ENCODE measurements at places on chromosomes 16 and 17. TPM values are rescaled to one million over a fixed set of nuclear protein-coding genes. Genes with fewer than 3 reads are reported as not detected.

The PYCARD gene
- 7.4 TPM for total RNA-seq

The LRRC46 gene
- 0.83 TPM for total RNA-seq

The TEKT1 gene
- total RNA-seq: not detected

The COX6A2 gene
- total RNA-seq: not detected

The RASL10B gene
- total RNA-seq: 1.3 TPM

The ATP2A3 gene
- 109 TPM for total RNA-seq

The HEATR9 gene
- total RNA-seq: 0.46 TPM

The RGS9 gene
- total RNA-seq: 5.8 TPM

The WSCD1 gene
- 0.19 TPM for total RNA-seq

The CLEC10A gene
- not detected for total RNA-seq

The HOXB4 gene
- 3.3 TPM for total RNA-seq

The SNX20 gene
- total RNA-seq: 49.9 TPM

The PROCA1 gene
- 9.6 TPM for total RNA-seq

The TBC1D3I gene
- total RNA-seq: 2.5 TPM

The KIF18B gene
- 33.0 TPM for total RNA-seq

The CDRT15L2 gene
- total RNA-seq: not detected

The MYH1 gene
- not detected for total RNA-seq

The NPIPA3 gene
- total RNA-seq: 1.3 TPM

The TCAP gene
- 1.4 TPM for total RNA-seq

The KRT9 gene
- not detected for total RNA-seq

The HP gene
- total RNA-seq: not detected

All from activated T-cell treated with anti-CD3 and anti-CD28 coated beads, Interleukin-2, amount 50 U/mL, for 72 hours (primary cell).